NCI-H446 (cell line): ENCODE measurements at places on chromosomes 4 and X.

- DNase-seq, result no peak
These were observed 333.3 kb downstream of the PCDH7 start for GRCh38 chr4:31053451-31053850.

- no peak for DNase-seq
These were observed 39.7 kb downstream of the CLDN2 start for GRCh38 chrX:106959901-106960300.

DNA sequence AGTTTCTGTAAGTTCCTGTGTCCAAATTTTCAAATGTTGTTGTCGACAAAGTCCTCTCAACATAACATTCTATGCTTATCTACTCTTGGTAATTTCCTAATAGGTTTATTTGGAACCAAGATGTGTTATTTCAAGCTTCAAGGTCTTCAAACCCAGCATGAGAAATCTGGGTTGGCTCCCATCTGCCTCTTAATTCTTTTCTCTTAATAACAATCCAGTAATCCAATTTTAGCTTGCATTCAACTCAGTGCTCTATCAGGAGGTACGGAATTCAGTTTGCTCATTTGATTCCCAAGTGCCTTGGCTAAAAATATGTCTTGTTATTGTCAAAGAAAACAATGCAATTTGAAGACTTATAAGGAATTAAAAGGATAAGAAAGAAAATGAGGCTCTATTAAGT lies 235.5 kb upstream of the MID1 start:
- no peak for DNase-seq

GRCh38 chrX:69311936-69312670 lies 146.8 kb upstream of the PJA1 start:
- DNase-seq, result no peak

- DNase-seq, result no peak
These were observed 412.7 kb downstream of the KCNIP4 start for GRCh38 chr4:21535898-21536297.

GRCh38 chr4:108068442-108068841 lies 78.8 kb downstream of the HADH start:
- no peak for DNase-seq

DNA sequence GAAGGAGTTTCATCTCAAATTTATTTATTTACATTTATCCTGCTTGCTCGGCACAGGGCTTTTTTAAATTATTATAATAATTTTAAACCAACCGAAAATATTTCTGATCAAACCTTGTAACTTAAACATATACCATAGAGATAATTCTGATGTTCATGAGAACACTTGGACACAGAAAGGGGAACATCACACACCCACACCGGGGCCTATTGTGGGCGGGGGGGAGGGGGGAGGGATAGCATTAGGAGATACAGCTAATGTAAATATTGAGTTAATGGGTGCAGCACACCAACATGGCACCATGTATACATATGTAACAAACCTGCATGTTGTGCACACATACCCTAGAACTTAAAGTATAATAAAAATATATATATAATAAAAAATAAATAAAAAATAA lies 2.9 kb downstream of the ANXA5 start:
- no peak for DNase-seq

DNA sequence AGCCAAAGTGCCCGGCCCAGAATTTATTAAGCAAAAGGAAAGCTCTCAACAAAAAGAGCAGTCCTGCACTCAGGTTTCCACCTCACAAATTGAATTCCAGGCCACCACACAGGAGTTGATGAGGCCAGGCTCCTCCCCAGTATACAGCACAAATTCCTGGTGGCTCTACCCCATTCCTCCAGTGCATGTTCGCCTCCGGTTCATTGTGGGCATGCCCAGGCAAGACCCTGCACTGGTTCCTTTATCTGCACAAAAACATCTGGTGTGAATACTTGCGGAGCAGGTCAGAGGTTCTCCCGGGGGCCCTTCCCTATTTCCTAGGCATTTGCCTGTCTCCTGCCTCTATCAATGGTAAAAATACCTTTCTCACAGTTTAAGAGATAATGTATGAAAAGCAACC lies 195.2 kb upstream of the ANXA10 start:
- no peak for DNase-seq

DNA sequence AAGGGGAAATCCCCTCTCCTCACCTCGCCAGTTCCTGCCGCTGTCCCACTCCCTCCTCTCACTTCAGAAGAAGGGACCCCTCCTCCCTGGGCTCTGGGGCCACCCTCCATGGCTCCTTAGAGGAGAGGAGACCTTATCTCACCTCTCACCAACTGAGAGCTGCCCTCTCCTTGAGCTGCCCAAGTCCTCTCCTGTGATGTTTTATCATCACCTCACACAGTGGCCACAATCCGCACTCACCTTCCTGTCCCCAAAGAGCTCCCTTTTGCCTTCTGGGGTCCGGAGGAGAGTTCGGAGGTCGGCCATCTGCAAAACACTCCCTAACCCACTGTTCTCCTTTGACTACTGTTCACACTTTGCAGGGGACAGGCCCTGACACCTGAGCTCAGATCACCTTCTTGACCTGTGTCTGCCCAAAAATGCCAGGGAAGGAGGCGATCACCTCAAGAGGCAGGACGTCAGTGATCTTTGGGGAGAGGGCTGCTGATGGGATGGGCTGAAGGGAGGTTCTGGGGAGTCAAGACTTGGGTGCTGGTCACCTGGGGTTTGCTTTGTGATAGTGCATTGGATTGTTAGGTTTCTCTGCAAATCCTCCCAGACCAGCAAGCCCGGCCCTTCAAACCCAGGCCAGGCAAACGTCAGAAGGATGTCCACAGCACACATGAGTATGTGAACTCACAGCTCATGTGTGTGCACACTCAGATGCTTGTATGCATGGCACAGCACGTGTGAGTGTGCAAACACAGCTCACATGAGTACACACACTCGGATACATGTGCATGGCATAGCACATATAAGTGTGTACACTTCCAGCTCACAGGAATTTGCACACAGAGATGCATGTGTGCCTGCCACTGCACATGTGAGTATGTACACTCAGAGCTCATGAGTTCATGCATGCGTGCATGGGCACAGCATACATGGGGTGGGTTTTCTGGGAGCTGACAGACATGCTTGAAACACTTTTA lies 41.8 kb downstream of the HTRA3 start:
- DNase-seq, result no peak

DNA sequence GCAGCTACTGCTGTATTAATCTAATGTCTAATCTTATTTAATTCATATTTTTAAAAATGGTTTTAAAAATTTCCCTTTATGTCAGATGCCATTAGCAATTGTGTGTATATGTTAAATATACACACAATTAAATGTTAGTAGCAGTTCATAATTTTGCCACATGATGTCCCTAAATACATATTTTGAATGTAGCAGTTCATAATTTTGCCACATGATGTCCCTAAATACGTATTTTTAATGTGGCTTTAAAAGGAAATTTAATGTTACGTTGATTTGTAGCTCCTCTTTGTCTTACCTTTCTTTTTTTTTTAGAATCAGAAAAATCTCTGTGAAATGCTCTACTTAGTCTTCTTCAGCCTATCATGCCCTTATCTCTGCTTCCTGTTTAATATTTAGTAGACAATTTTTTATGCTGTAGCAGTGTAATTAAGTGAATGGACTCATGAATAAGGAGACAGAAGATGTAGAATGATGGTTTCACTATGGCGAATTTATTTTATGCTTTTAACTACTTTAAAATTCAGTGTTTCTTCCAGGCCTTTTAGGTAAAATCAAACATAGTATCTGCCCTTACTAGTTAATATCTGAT lies 26.1 kb downstream of the RBM46 start:
- DNase-seq, result peak; percentile 9

- DNase-seq, result no peak
These were observed 270.1 kb upstream of the INTU start for GRCh38 chr4:127362686-127363085.

GRCh38 chr4:40843696-40844095 lies 93.9 kb downstream of the NSUN7 start:
- no peak for DNase-seq

DNA sequence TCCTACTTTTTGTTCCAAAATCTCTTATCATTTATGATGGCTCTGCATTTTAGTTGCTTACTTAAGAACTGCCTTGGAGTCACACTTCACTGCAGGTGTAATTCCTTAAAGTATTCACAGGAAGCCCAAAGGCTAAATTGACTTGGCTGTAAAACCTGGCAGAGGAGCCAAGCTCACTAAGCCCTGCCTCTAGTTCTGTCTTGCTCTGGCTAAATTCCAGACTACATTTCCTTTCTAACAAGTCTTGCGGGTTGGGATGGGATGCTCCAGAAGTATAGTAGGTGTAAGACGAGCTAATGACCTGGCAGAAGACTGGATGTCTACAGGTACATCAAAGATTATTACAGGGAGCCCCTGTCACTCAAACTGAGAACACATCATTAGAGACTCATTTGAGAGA lies 924.0 kb upstream of the INTU start:
- DNase-seq, result no peak

DNA sequence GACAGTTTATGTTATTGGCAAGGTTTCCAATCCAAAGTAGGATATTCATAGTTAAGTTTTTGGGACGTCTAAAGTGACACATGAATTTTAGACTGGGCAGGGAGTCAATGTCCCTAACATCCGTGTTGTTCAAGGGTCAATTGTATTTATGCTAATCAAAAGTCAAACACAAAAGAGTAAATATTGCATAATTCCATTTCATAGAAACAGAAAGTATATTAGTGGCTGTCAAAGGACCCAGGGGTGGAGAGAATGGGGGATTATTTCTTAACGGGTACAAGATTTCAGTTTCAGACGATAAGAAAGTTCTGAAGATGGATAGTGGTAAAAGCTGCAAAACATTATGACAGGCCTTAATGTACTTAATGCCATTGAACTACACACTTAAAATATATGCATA lies 971.8 kb upstream of the AGA start:
- no peak for DNase-seq

- DNase-seq, result no peak
These were observed 4.9 kb downstream of the UGT8 start for GRCh38 chr4:114603497-114603896.

DNA sequence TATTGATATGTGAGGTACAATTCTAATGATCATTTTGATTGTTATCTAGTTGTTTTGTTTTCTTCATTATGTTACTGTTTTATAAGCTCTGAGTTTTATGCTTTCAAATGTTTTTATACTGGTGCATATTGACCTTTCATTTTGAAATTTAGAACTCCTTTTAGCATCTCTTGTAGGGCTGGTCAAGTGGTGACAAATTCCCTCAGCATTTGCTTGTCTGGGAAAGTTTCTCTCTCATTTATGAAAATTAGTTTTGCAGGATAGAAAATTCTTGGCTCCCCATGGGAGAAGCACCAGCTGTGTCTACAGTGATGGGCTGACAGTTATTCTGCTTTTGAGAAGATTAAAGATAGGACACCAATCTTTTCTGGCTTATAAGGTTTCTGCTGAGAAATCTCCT lies 105.3 kb upstream of the SPRY1 start:
- DNase-seq, result no peak
